ENCODE measurements at places on chromosomes 12 and 14. TPM values are rescaled to one million over a fixed set of nuclear protein-coding genes. Genes with fewer than 3 reads are reported as not detected.

- DNase-seq = no peak
Measured at GRCh38 chr12:20627001-20627588, 68.0 kb upstream of the SLCO1C1 start.

GRCh38 chr12:26269562-26270284 lies 74.3 kb downstream of the SSPN start:
- DNase-seq = no peak

DNA sequence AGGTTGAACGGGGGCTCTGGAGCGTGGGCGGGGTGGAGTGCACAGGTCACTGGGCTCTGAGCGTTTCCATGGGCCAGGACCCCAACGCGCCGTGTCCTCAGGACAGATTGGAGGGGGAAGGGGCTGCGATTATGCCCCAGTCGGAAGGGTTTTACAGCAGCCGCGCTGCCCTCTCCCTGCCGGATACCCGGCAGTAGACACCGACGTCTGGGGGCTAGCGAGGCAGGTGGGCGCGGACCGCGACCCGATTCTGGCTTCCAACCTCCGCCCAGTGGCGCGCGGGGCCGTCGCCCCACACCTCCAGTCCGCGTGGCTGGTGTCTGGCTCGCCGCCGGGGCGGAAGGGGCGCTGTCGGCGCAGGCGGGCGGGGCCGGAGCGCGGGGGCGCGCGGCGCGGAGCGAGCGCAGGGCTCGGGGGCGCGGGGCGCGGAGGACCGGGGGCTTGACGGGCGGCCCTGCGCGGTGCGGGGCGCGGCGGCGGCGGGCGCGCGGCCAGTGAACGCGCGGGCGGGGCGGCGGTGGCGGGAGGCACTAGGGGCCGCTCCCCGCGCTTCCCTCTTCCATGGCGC lies 2.4 kb upstream of the KIF26A start:
- no peak for DNase-seq

- no peak for DNase-seq
Measured at GRCh38 chr12:120283318-120283717, 8.4 kb downstream of the RNU4-2 start.

GRCh38 chr12:24584032-24584675 lies 364.7 kb downstream of the BCAT1 start:
- no peak for DNase-seq

DNA sequence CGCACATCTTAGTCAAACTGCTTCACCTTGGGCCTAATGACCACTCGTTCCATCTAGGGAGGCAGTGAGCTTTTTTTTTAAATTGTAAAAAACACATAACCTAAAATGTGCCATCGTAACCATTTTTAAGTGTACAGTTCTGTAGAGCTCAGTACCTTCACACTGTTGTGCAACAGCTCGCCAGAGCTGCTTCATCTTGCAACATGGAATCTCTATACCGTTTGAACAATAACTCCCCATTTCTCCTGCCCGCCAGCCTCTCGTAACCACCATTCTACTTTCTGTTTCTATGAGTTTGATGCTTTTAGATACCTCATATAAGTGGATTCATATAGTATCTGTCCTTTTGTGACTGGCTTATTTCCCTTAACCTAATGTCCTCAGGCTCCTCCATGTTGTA lies 196.2 kb downstream of the CHST11 start:
- DNase-seq = no peak

- no peak for DNase-seq
Measured at GRCh38 chr12:89551747-89552146, 25.9 kb upstream of the POC1B start.

DNA sequence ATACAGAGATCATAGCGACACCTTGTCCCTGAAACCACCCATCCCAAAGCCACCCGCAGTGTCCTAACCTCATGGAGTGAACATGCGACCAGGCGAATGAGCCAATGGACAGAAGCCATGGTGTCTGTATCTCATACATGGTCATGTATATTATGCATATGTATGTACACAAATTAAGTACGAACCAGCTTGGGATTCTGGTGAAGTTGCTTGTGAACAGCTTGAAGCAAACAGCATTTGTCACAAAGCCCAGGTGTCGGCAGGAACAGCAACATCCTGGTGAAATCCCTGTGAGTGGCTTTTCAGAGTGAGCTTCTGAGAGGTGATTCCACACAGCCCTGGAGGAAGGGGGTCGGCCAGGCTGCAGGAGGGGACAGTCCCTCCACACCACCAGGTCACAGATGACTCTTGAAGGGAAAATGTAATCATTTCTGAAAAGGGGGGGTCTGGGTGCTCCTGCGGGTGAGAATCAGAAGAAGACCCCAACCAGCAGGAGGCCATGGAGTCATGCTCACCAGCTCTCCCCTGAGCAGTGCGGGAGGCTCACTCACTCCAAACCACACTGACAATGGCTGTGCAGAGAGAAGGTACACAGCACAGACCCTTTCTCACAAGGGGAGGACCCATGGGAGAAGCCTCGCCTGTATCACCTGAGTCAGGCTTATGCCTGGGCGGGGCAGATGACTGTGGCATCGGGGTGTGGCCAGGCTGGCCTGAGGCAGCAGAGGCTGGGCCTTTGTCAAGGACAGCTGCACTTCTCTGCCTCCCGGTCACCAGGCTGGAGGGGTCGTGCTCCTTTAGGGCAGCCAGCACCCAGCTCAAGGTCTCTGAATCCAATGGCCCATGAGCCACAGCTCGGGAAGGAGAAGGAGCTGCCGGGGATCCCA lies 14.3 kb downstream of the CHGA start:
- DNase-seq = no peak

- no peak for DNase-seq
Measured at GRCh38 chr12:90851800-90852718, 102.9 kb downstream of the CCER1 start.

GRCh38 chr12:92495108-92495507 lies 207.7 kb upstream of the PLEKHG7 start:
- DNase-seq = no peak

DNA sequence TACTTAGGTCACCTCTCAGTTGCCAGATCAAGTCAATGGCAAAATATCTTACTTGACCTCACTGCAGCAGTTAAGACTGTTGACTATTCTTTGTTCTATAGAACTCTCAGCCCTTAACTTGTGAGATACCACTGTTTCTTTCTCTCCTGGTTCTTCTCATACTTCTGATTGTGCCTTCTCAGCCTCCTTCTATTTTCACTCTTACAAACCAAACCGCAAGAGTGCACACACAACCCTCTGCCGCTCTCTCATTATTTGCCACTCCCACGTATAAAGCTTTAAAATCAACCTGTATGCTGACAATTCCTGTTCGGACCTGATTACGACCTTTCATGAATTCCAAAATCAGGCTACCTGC lies 4.5 kb downstream of the E2F7 start:
- no peak for DNase-seq

GRCh38 chr12:113340061-113340460 lies 5.2 kb upstream of the SLC8B1 start:
- no peak for DNase-seq

- DNase-seq = no peak
Measured at GRCh38 chr12:82880442-82880901, 193.8 kb downstream of the TMTC2 start.

- no peak for DNase-seq
Measured at GRCh38 chr14:93967637-93968250, 8.6 kb downstream of the ASB2 start.

The EIF2S3B gene
- 1.9 TPM for total RNA-seq

The TMEM52B gene
- 0.62 TPM for total RNA-seq

The FBXO34 gene
- total RNA-seq = 37.9 TPM

The GPX2 gene
- total RNA-seq = not detected

The TXNRD1 gene
- 102 TPM for total RNA-seq

The GAS2L3 gene
- 88.0 TPM for total RNA-seq

The ZFHX2 gene
- 1.2 TPM for total RNA-seq

The NOVA1 gene
- total RNA-seq = 58.3 TPM

The FCF1 gene
- total RNA-seq = 15.6 TPM

The FSCB gene
- not detected for total RNA-seq

The GDF11 gene
- total RNA-seq = 6.6 TPM

The OVCH1 gene
- total RNA-seq = 1.2 TPM

Data from occipital lobe (tissue), 3 donors.